ENCODE measurements at places on chromosomes 1 and 21.

- DNase-seq = no peak
Observed at GRCh38 chr21:42160765-42161164, 58.2 kb upstream of the ABCG1 start.

GRCh38 chr1:66069976-66070876, 277.5 kb downstream of the PDE4B start:
- DNase-seq = no peak

DNA sequence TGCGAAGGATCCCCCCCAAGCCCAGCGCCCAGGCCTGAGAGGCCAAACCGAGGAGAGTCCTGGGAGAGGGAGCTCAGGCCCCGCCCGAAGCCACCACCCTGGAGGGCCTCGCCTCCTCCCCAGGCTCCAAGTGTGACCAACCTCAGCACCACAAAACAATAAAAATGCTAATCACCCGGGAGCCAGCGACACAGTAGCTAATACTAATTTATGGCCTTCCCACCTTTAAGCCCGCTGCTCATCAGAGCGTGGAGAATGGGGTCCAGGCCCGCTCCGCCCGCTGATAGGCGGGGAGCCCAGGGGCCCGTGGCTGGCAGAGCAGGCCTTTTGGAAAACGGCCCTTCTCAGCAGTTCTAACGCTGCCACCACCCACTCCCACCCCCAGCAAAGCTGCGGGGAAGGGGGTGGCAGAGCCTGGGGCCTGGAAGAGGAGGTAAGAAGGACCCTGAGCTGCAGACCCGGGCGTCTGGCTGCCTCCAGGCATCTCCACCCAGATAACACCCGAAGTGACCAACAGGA, 20.4 kb upstream of the TAS1R2 start:
- no peak for DNase-seq

GRCh38 chr1:150235294-150235851, 539 bp downstream of the ANP32E start:
- no peak for DNase-seq

GRCh38 chr1:93244298-93245069, 64.0 kb downstream of the CCDC18 start:
- no peak for DNase-seq

GRCh38 chr1:5507340-5507739, 484.9 kb downstream of the NPHP4 start:
- DNase-seq = no peak

- no peak for DNase-seq
Observed at GRCh38 chr1:5601516-5601915, 390.7 kb downstream of the NPHP4 start.

DNA sequence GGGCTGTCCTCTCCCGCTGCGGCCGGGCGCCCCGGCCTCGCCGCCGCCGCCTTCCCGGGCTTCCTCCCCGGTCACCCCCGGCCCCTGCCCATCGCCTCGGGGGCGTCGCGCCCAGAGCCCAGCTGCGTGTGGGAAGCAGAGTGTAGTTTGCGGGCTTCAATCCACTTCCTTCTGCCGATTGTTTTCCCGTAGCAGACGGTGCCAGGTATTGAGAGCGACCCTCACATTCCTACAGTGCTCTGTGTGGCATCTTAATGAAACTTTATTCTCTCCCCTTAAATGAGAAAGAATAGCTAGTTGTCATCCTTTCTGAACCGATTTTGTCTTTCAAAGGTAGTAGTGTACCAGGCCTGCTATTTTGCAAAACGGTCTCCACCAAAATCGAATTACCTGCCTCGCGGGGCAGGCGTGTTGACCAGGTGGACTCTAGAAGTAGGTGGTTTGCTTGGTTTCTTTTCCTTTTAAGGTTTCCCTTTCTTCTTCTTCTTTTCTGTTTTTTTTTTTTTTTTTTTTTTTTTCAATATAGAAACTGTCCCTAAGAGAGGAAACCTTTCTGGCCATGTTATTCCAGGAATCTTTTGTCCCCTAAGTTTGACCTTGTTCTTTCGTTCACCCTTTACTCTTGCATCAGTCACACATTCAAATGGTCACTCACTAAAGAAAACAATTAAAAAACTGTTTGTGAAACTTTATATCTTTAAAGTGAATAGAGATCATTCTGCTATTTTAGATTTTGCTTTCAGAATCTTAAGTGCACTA, 881 bp downstream of the USP25 start:
- no peak for DNase-seq

DNA sequence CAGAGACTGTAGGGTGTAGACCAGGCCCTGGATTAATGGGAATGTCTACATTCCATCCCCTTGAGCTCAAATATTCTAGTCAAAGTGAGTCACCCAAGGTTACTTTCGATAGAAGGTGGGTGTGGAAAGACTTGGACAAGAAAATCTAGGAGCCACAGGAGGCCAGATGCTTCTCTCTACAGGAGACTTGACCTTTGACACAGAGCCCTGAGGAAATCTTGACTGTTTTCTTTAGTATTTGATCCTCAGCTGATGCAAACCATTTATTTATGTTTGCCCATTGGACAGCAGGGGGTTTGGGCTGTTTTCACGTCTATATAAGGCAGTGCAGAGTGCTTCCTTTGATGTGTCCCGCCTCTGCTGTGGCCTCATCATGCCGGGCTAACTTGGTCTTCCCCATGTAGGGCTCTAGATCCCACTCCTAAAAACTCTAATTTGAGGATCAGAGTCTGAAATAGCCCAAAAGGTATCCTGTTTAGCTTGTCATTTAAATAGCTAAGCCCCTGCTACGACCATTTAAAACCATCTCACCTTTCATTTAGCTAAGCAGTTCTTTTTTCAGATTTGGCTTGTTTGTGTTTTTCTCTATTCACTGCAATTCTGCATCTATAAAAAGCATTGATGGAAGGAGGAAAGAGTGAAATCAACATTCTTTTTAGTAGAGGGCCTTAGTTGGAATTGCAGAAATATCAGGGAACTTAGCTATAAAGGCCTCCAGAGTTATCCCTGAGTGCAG, 15.5 kb upstream of the MAP3K7CL start:
- no peak for DNase-seq

Measured in tibial artery (tissue), 4 donors.